Activated gamma-delta T cell treated with anti-CD3 and anti-CD28 coated beads, Interleukin-2, amount 50 U/mL, for 16 hours (primary cell): ENCODE measurements at places on chromosomes 2 and 18.

GRCh38 chr2:30204281-30204680, 27.1 kb upstream of the LBH start:
- no peak for DNase-seq

DNA sequence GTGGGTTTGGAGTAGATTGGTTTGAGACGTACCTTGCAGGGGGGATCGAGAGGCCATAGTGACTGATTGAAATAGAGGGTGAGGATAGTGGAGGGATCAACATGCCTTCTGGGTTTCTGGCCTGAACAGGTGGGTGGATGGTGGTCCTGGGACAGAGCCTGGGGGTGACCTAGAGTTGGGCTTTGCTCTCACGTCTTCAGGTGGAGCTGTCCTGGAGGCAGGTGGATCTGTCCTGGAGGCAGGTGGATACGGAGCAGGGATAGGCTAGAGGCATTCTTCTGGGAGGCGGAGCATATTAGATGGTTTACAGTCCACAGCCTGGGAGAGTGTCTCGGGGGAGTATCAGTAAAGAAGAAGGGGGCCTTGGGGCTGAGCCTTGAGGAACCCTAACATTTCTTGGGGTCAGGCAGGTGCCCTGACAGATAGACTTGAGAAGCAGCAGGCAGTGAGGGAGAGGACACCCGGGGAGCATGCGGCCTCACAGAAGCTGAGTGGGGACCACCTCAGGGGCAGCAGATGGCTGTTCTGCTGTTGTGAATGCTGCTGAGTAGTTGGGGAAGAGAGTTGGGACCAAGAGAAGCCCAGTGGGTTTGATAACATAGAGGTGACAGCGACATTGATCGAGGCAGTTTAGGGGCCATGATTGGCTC, 1.6 kb downstream of the CAPN10 start:
- DNase-seq, result no peak

DNA sequence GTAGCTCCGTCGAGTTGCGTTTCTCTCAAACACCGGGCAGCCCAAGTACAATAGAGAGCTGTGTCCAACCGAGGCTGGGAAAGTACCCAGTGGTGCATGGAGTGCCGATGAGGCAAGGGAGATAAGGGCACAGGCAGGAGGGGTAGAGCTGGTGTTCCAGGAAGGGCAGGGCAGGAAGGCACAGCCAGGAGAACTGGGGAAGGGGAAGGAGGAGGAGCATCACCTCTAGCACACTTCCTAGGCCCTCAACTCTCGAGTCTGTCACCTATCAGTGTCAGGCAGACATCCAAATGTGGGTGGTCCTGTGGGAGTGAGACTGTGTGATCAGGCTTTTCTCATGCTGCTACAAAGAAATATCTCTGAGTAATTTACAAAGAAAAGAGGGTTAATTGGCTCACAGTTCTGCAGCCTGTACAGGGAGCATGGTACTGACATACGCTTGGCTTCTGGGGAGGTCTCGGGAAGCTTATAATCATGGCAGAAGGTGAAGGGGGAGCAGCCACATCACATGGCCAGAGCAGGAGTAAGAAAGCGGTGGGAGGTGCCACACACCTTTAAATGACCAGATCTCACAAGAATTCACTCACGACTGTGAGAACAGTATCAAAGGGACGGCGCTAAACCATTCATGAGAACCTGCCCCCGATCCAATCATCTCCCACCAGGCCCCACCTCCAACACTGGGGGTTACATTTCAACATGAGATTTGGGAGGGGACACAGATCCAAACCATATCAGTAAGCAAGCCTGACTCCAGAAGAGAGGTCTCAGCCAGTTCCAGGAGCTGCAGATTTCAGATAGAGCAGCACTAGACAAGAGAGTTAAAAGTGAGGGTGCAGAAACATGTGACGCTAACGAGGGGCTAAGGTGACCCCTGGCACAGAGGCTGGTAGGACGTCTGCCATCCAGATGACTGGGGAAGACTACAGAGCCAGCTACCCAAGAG, 75.7 kb downstream of the MBOAT2 start:
- no peak for DNase-seq

DNA sequence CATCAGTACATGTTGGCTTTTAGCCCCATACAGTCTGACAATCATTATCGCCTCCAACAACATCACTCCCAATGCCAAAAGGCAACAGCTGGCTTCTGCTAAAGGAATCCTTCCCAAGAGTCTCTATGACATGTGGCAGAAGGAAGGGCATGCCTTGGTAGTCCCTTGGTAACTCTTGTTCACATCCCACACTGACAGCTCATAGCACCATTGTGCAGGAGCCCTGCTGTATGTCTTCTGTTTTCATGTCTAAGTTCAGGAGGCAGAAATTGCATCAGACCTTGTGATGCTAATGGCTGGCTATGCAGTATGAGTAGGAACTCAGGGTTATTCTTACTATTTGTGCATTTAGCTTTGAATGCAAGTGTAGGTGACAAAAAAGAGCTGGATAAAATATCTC, 392.1 kb downstream of the PTH2R start:
- DNase-seq, result no peak

DNA sequence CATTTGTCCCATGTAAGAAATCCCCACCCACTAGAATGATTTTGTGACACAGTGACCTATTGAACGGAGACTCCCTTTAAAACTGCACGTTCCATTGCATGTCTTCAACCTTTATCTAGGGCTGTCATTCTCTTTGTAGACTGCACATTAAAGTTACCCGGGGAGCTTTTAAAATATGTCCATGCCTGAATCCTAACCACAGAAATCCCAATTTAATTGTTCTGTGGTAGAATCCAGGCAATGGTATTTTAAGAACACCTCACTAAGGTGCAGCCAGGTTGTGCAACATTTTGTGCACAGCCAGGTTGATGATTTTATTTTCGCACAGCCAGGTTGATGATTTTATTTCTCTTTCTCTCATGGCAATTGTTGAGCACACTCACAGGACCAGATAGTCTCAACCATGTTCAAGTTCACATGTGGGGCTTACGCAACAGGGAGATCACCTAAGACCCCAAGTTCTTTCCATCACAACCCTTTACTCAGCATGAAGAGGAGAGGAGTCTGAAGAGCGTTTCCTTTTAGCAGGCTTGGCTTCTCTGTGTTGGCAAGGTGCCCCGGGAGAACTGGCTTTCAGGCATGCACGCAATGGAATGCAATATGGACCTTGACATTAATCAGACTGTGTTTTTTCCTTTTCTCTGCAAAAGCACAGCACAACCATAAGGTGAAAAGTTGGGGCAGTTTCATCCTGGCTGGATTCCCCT, 467.3 kb upstream of the ETAA1 start:
- no peak for DNase-seq

- no peak for DNase-seq
These were observed 1257.8 kb upstream of the NRXN1 start for GRCh38 chr2:52289741-52290140.

DNA sequence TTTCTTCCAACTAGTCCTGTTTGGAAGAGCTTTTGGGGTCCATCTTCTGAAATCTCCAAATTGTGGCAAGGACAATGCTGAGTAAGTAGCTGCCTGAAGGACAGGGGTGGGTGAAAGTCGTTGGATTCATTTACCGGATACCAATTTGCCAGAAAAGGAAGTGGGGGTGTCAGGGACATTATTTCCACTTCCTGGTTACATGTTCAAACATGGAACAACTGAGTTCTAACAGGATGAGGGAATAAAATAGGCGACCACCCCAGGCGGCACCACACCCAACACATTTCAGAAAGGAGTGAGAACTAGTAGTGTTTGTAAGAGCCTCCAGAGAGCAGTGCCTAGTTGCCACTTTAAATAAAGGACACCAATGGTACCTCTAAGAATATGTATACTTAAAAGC, 158.6 kb upstream of the SERTAD2 start:
- DNase-seq, result no peak

DNA sequence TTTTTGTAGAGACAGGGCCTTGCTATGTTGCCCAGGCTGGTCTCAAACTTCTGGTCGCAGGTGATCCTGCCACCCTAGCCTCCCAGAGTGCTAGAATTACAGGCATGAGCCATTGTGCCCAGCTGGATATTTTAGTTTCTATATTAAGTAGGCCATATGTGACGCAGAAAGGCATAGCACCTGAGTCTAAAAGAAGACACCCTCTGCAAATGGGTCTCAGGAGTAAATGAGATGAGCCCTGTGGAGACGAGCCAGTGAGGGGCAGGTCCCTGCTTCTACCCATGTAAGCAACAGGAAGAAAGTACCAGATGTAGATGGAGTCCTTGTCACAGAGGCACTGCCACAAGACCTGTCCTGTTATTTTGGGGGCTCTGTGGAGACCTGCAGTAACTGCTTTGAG, 322.4 kb downstream of the PTPRM start:
- DNase-seq, result no peak

GRCh38 chr18:77181950-77182707, 49.5 kb upstream of the MBP start:
- DNase-seq, result no peak
